Activated naive CD8-positive, alpha-beta T cell treated with anti-CD3 and anti-CD28 coated beads, Interleukin-2, amount 10 ng/mL, durations not matched to agents 7 days and 5 days (primary cell): ENCODE measurements at places on chromosomes 16 and 17. TPM values are rescaled to one million over a fixed set of nuclear protein-coding genes. Genes with fewer than 3 reads are reported as not detected.

CLEC3A gene
- total RNA-seq = not detected

DNA sequence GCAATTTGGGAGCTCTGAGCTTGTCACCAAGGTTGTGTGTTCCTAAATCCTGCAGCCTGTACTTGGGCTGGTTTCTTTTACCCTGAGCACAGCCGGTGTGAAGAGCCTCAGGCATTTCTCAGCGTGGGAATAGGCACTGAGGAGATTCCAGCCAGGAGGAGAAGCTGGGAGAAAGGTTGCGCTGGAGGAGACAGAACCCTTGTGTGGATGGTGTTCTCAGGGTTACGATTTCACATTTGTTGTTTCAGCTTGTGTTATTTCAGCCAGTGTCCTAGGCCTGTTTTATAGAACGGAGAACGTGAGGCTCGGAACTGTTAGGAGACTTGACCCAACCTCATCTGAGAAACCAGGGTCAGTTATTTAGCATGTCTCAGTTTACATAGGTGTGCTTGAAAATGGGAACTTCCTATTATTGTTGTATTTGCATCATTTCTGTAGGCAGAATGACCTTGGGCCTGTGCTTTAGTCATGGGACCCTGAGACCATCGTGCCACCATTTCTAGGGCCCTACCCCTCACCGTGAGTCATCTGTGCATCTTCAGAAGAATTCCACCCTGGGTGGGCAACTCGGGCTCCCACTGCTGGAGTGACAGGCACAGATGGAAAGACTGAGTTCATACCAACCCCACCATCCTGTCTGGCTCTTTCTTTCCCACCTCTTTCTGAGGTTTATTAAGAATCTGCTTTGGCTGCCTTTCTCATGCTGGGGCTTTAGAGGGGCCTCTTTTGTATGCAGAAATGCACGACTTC, 134.9 kb downstream of the MSI2 start:
- no peak for DNase-seq

DNA sequence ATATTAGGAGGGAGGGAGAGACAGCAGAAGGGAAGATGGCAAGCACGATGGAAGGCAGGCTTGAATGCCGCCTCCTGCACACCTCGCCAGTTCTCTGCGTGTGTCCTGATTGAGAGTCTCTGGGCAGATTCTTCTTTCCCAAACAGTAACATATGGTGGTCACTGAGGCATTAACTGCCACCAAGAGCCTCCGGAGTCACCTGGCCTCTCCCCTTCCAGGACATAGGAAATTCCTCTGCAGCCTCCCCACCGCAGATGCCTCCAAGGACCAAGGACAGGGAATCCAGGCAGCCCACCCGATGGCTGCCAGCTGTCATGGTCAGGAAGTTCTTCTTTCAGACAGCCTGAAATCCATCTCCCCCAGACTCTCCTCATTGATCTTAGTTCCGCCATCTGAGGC, 149.3 kb downstream of the ENGASE start:
- no peak for DNase-seq

LGALS9B gene
- total RNA-seq = 0.79 TPM

GRCh38 chr16:1300664-1301476, 8.6 kb upstream of the UBE2I start:
- DNase-seq = peak; percentile 90

DNA sequence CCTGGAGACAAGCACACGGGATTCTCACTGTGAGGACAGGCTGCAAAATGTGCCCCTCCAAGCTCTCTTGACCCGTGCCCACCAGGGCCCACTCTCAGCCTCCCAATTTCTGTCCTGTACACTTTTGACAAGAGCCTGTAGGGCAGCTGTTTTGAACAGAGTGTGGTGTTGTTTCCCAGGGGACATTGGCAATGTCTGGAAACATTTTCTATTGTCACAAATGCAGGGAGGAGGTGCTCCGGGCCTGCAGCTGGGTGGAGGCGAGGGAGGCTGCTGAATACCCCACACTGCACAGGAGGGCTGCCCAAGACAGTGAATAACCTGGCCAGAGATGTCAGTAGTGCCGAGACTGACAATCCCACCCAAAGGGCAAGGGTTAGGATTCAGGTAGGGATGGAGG, 10.5 kb downstream of the CEP295NL start:
- DNase-seq = no peak

DNA sequence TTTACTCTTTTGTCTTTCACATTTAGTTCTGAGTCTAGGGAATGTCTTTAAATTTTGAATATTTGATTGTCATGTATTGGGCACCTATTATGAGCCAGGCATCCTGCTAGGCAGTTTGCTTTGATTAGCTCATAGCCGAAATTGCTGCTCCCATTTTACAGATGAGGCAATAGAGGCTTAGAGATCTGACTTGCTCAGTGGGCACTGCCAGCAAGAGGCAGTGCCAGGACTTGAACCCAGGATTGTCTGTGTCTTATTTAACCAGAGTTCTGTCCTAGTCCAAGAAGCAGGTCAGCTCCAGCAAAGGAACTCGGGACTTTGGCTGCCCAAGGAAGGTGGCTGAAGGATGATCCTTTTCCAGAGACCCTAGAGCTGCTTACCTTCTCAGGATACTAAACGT, 24.5 kb downstream of the BEAN1 start:
- DNase-seq = no peak

DNA sequence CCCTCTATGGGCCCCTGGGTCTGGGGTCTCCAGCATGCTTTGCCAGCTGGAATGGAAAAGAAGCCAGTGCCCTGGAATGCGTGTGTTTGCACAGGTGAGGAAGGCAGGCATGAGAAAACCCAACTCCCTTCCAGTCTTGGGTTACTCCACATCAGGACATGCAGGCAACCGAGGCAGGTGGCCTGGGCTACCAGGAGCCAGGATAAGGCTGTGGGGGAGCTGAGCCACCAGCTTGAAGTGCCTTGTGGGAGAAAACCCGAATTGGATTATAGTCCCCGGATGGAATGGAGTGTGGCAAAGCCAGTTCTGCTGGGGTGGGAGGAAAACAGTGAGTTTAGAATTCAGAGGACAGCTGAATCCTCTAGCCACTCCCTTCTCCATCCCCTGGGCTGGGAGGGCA, 7.2 kb downstream of the SRCIN1 start:
- no peak for DNase-seq
